ENCODE measurements at places on chromosomes 4 and X.

DNA sequence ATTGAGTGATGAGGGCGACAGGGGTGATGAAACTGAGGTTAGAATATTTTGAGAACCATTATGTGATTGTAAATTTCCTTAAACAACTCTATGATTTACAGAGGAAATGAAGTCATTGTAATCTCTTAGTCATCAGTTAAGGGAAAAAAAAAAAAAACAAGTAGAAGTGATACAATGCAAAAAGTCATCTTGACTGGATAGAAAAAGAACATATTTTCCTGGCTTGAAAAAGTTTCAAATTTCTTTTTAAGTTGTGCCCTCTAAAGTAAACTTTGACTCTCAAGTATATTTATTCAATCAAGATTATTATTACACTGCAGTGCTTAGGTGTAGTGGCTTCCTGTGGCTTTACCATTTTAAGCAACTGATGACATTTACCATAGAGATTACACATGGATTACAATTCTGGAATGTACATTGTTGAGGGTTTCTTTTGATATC is 40.6 kb downstream of the GABRB1 start:
- DNase-seq: no peak

GRCh38 chrX:109654516-109655109 is 29.6 kb upstream of the KCNE5 start:
- no peak for DNase-seq

DNA sequence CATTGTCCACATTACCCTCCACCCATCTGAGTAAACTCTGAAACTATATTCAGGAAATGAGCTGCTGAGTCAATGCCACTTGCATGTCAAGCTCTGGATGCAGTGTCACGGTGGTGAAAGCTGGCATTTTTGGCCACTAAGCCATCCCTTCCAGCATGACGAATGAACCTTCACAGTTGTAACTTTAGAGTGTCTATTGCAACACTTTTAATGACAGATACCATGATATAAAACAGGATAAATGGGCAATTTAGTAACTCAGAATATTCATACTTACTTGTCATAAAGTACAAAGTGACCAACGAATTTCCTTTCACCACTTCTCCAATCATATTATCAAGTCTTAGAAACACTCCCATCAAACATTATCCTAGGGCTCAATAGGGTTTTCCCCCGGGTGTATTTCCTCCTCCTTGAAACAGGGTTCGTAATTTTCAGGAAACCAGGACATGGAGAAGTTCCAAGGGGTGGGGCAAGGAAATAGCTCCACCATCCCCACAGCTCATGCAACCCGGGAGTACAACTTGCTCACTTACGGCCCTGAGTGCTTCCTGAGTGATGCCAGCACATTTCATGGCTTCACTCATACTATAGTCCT is 73.1 kb downstream of the MTHFD2L start:
- DNase-seq: no peak

GRCh38 chr4:88858752-88859151 is 161.1 kb upstream of the NAP1L5 start:
- DNase-seq: no peak

GRCh38 chrX:28880136-28880535 is 292.9 kb downstream of the IL1RAPL1 start:
- no peak for DNase-seq

DNA sequence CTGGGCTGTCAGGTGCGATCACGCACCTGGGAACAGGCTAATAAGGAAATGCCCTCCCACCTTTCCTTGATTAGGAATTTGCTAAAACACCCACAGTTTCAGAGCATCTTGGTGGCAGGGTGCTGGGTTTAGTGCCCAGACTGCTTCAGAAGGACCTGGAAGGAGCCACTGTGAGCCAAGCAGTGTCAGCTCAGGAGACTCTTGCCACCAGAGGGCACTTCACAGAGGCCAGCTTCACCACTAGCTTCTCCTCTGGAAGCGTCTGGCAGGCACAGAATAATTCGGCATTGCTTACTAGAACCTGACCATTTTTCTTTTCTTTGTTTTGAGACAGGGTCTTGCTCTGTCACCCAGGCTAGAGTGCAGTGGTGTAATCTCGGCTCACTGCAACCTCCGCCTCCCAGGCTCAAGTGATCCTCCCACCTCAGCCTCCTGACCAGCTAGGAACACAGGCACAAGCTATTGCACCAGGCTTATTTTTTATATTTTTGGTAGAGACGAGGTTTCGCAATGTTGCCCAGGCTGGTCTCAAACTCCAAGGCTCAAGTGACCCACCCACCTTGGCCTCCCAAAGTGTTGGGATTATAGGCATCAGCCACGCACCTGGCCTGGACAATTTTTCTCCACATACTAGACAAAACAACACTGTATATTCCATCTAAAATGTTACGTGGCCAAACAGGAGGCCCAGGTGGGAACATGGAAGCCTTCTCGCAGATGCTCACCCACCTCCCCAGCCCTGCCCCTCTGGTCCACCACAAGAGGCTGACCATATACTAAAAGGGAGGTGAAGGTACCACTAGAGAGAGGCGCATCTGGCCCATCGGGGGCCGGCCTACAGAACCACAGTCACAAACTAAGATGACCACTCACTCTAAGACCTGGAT is 14.1 kb downstream of the NOP14 start:
- no peak for DNase-seq

GRCh38 chr4:48653217-48654014 is 126.7 kb downstream of the FRYL start:
- DNase-seq: no peak

DNA sequence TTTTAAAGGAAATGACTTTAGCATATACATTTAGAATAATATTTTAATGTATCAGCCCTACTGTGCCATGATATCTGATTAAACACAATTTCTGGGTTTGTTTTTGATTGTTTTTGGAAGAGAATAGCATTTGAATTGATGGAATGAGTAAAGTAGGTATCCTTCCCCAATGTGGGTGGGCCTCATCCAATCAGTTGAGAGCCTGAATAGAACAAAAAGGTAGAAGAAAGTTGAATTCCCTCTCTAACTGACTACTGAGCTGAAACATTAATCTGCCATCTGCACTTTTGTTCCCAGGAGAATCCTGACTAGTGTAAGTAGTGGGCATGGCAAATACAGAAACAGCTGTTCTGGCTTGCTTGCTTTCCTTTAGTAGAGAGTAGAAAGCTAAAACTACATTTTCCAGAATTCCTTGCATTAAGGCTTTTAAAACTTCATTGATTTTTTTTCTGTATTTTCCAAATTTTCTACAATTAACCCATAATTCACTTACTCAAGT is 9.7 kb upstream of the SEC24D start:
- no peak for DNase-seq

GRCh38 chr4:80803337-80803736 is 227.2 kb upstream of the BMP3 start:
- DNase-seq: no peak

- DNase-seq: no peak
Observed at GRCh38 chr4:175309041-175309440, 390.9 kb downstream of the ADAM29 start.

Data from stimulated activated CD8-positive, alpha-beta memory T cell treated with anti-CD3 and anti-CD28 coated beads, Interleukin-7, amount 100 ng/mL, for 1 hour (primary cell).